ENCODE measurements at places on chromosomes 12 and 14.

- DNase-seq = no peak
Measured at GRCh38 chr12:88896958-88897357, 316.7 kb upstream of the KITLG start.

DNA sequence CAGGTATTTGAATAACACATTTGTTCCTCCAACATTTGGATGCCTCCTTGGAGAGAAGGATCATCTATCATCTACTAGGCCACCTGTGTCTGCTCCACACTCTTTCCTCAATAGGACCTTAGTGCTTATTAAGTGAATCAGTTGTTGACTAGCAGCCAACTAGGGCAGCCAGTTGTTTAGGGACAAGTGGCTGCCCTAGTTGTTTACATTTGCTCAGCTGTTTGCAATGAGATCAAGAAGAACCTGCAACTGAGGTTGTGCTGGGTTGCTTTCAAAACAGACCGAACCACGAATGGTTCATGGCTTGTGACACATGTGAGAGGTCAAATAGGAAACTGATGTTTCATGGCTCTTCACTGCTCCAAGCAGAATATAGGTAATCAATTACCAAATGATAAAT, 53.8 kb downstream of the TMCC3 start:
- no peak for DNase-seq

- no peak for DNase-seq
Measured at GRCh38 chr14:46198676-46199075, 452.9 kb downstream of the RPL10L start.

GRCh38 chr14:75331471-75331870, 52.8 kb downstream of the FOS start:
- DNase-seq = no peak

DNA sequence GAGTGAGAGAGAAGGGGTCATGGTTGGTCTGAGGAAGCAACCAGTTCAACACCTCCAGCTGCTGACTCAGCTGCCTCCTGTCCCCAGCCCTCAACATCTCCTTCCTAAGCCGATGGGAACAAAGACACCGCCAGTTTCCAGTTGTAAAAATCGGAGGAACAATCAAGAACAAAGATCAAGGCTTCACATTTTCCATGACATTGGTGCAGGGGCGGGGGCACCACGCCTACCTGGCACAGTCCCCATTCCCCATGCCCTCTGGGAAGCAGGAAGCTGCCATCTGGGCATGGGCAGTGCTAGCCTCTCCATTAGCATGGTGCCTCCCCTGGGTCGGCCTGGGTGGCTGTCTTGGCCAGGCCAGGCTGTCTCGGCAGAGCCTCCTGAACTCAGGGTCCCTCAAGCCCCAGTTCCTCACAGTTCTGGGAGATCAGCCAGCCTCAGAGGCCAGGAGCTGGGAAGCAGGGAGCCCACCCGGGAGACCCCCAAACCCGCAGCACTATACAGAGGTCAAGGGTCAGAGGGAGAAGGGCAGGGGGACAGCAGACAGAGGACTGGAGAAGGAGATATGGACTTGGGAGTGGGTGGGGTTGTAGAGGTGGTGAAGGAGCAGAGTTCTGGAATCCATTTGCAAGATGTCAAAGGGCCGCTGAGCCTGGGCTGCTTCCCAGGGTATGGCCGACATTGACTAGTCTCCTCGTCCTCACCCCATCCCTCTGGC, 19.6 kb upstream of the TMEM106C start:
- DNase-seq = no peak

GRCh38 chr14:73884438-73885190, 2.0 kb upstream of the ZNF410 start:
- no peak for DNase-seq

DNA sequence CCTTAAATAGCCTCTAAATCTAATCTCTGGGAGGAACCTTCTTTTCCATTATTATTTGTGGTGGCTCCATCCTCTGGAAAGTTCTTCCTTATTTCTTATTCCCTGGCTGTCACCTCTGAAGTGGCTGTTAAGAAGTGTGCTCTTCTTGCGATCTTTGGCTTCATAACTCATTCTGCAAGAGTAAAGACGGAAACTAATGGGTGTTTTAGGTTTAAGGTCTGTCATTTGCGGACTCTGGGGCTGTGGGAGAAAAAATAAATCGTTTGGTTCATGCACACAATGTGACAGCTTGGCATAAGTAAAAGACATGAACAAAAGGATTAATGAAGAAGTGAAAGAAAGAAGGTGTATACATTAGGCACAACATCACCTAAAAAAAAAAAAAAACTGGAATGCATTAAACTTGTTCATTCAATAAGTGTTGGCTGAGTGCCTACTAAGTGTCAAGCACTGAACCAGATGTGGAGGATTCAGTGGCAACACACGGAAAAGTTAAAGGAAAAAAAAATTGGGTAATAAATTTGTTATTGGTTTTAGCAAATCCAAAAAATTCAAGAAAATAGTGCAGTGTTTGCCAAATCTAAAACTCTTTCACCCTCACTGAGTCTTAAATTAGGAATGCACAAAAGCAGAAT, 99.5 kb downstream of the ERGIC2 start:
- no peak for DNase-seq

GRCh38 chr14:50028458-50028857, 87.9 kb downstream of the VCPKMT start:
- DNase-seq = no peak

DNA sequence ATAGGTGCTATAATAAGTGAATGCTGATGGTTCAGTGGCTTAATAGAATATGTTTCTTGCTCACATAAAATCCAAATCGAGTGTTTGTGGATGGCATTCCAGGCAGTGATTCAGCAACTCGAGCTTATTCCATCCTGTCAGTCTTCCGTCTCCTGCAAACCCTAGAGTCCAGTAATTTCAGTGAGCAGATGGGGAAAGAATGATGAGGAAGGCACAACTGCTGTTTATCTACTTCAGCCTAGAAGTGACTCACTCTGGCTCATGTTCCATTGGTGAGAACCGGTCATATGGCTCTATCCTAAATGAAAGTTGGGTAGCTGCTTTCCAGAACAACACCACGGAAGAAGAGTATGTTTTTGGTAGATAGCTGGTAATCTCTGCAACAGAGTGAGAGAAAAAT, 421.8 kb upstream of the PDE3A start:
- no peak for DNase-seq

DNA sequence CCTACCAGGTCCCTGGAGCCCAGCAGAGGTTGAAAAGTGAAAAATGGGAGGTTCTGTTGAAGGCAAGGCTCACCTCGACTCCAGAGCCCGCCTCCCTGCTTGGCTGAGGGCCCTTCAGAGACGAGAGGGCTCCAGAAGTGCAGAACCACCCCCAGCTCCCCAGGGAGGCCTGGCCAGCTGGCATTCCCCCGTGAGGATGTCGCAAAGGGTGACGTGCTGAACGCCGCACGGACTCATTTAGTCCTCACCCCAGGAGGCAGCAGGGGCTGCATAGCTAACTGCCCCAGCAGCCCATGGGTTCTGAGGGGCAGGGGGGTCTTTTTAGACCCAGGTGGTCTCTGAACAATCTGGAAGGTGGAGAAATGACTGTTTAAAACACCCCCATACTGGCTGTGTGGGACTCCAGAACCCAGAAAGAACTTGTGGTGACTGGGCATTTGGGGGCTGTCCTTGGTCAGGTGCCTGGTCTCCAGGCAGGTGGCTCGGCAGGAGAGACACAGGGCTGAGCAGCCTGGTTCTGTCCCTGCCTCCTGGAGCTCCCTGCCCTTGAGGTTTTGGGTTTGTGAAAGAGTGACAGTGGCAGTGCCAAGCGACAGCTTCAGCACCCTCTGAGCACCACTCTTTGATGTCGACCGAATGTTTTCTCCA, 32.0 kb downstream of the ANAPC7 start:
- no peak for DNase-seq

- no peak for DNase-seq
Measured at GRCh38 chr12:11130999-11131398, 3.4 kb downstream of the TAS2R30 start.

- no peak for DNase-seq
Measured at GRCh38 chr12:3518902-3519301, 27.9 kb downstream of the PRMT8 start.

DNA sequence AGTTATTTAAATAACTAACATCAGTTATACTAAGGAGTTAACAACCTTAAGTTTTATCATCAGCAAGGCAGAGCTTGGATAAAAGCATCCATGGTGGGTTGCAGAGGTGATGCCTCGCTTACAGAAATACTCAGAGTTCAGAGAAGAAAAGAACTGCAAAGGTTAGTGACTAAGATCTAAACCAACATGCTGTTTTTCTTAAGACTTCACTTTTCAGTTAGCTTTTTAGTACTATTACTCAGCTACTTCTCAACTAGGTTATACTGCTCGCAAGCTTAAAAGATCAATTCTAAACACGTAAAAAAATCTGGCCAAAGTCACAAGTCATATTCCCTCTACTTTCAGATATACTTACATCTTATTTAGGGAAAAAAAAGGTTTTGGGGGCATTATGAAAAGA, 2.8 kb downstream of the PPP1CC start:
- DNase-seq = no peak

DNA sequence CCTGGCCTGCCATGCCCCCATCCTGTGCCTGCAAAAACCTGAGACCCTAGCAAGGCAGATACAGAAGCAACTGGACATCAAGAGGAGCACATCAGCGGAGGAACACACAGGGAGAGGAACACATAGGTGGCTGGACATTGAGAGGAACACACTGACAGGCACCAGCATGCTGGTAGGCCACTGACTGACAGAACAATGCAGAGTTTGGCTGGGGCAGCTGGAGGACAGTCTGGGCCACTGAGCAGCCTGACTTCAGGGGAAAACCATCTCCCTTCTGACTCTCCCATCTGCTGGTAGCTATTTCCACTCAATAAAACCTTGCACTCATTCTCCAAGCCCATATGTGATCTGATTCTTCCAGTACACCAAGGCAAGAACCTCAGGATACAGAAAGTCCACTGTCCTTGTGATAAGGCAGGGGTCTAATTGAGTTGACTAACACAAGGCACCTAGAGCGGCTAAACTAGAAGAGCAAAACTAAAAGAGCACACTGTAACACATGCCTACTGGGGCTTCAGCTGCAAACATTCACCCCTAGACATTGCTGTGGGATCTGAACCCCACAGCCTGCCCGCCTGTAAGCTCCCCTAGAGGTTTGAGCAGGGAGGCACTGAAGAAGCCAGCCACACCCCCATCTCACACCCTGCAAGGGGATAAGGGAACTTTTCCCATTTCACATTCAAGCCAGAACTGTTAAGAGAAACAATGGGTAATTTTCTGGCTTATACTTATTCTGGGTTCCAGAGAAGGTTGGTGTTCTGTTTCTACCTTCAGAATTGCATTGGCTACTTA, 22.1 kb downstream of the CLECL1 start:
- DNase-seq = no peak

DNA sequence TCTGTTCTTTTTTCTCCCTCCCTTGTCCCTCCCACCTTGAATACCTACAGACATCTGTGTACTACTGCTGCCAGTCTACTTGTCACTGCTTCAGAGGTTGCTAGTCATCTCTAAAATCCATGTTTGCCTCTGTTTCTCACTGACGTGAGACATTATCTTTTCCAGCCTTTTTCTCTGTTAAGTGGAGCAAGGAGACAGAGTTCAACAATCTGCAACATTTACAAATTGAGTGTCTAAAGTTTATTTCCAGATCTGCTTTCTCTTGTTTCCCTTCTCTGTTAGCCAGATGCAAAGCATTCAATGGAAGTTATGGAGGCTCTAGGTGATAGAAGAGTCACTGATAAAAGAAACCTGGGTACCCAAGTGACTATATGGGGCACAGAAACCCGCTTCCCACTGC, 47.5 kb upstream of the CNTN1 start:
- DNase-seq = no peak

DNA sequence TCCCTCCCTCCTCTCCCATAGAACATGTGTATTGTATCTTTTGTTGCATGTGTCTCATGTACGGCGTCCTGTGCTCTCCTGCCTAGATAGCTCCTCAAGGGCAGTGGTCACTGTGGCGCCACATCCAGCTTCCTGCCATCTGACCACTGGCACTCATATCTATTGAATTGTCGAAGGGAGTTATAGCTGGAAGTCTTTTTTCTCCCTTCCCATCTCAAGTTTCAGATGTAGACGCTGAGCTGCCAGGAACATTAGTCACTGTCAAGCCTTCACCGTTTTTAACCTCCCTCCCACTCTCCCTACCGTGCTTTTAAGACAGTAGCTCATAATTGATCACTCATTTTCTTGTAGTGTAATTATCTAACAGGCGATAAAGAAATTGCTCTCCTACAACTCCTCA, 33.0 kb downstream of the MTHFD1 start:
- no peak for DNase-seq
